NCI-H774 (cell line): ENCODE measurements at places on chromosomes 4 and X.

- no peak for DNase-seq
Observed at GRCh38 chr4:41525129-41525528, 12.8 kb upstream of the LIMCH1 start.

DNA sequence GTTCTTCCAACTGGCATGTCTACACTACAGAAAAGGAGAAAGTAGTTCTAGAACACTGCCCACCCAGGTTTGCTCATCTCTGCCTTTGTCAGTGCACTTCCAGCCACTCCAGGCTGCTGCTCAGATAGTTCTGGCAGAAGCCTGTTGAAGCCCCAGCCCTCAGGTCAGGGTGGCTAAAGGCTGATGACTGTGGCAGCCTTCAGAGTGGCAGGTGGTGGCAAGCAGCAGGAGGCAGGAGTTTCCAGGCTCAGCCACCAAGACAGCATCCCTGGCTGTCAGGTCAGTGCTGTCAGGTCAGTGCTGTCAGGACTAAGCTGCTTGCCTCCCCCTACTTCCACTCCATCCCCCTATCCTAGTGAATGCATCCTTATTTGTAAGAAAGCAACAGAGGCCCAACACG is 100.4 kb downstream of the MAMLD1 start:
- no peak for DNase-seq

DNA sequence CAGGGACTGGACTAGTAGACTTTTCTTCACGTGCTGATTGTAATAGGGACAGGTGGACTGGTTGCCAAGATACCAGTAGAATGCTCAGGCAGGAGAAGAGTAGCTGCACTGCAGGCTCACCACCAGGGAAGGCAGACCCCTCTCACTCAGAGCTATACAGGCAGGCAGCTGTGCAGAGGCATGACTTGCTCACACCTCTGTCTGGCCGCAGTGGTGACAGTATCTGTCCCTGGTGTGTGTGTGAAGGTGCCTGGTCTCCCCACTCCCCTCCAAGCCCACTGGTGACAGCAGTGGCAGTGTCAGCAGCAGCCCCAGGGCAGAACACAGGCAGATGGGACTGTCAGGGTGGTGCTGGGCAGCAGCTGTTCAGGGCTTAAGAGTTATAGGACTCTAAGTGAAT is 140.7 kb downstream of the RPS6KA6 start:
- no peak for DNase-seq

- DNase-seq, result no peak
Observed at GRCh38 chr4:10163296-10163695, 46.7 kb upstream of the WDR1 start.

GRCh38 chrX:40240844-40241243 is 143.1 kb upstream of the BCOR start:
- no peak for DNase-seq

- DNase-seq, result no peak
Observed at GRCh38 chrX:47706575-47706974, 47.6 kb upstream of the UXT start.
